ENCODE measurements at places on chromosomes 13 and 19.

DNA sequence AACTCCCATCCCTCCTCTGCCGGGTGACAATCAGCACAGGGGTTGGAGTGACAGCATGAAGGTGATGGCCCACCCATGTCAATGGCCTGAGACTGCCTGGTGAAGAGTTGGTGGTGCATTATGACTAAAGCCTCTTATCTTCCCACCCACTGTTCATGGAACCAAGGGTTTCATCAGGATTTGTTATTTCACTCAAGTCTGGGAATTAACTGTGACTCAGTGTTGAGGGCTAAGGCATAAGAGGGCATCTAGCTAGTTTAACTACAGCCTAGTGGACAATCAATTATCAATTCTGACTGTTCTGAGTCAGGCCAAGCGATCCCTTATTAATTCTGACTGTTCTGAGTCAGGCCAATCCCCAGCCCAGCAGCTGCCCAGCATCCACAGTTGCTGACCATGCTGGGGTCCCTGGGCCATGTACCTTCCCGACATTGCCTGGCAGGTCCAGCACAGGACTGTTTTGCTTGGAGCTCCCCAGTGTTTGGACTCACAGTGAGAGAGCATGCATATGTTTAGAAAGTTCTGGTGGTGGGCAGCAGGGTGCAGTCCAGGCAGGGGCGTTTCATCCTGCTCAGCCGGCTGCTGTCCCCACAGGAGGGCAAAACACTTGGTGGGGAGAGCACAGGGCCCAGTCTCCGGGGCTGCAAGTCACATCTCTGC is 65.5 kb downstream of the RASL11A start:
- DNase-seq = no peak

GRCh38 chr19:18660939-18661670 is 22.4 kb upstream of the CRTC1 start:
- no peak for DNase-seq

DNA sequence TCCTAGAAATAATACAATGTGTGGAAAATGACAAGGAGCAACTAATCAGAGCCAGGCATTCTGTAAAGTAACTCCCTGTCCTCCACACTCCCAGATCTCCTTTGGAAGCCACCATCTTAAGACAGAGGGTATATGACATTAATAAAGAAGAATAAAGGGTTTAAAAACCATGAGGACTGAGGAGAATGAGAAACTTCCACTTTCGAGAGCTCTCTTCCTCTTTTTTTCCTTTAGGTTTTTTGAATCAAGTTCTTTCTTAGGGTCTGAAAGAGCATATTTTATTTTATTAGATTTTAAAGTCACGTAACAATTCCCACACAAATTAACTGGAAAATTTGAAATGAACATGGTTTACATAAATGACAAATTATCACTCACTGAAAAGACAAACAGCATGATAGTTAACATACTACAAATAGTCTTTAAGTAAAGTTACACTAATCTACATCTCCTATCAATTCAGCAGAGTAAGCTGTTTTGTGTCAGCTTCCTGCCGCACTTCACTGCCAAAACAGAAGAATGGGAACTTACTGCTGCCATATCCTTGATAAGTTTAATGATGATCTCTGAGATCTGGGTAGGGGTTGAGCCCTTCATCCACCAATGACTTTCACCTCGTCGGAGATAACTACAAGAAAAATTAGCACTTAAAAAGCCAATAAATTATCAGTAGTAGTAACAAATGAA is 38.6 kb upstream of the FBXL3 start:
- DNase-seq = no peak

- DNase-seq = no peak
These were observed 13.2 kb upstream of the ZNF492 start for GRCh38 chr19:22620912-22621311.

DNA sequence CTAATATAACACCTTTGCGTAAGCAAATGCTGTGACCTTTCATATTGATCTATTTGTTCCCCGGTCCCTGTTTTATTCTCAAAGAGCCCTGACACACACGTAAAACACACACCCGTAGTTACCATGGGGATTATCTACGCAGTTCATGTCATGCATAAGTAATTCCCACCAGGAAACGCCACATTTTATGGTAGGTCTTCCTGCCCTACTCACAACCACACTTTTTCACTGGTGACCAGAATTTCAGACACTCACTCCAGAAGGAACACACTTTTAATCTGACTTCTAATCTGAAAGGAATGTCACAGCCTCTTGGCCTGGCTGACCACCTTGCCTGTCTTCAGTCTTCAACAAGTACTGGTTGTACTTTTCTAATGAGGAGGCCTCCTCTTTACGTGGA is 46.8 kb downstream of the SLC7A1 start:
- no peak for DNase-seq

DNA sequence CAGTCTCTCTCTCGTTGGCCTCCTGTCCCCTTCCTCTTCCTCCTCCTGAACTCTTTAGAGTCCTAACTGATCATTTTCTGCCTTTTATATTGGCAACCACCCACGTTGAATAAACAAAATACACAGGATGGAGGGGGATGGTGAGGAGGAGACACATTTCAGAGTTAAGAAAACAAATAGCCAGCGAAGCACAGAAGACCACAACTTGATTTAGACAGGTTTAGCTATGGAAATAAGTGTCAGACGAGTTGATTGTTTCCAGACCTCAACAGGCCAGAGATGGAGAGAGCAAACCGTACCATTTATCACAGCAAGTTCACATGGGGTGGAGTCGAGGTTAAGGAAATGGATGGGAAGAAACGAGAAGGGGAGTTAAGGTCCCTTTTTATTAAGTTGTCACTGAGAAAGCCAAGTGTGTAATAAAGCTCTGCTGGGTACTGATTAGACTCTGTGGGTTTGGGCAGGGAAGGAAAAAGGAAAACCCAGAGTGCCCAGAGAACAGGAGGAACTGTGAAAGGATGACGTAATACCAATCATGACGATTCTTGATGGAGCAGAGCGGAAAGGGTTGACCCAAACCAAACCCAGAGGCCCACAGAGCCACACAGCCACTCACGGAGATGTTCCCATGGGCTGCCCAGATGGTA is 11.1 kb upstream of the SERP2 start:
- DNase-seq = no peak

GRCh38 chr13:43596006-43596405 is 190.8 kb downstream of the ENOX1 start:
- DNase-seq = no peak

DNA sequence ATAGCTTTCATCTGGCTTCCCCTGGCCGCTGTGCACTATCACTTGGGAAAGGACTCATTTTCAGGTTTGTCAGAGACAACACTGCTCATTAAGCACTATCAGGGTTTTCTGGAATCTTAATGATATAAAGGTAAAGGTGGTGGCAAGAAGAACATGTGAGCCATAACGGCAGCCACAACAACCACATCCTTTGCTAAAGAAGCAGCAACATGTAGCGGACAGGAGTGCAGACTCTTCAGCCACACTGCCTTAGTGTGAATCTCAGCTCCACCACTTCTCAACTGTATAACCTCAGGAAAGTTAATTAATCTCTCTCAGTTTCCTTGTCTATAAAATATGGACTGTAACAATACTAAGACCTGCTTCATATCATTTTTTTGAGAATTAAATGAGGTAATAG is 24.1 kb upstream of the MIR17HG start:
- DNase-seq = peak; percentile 13

DNA sequence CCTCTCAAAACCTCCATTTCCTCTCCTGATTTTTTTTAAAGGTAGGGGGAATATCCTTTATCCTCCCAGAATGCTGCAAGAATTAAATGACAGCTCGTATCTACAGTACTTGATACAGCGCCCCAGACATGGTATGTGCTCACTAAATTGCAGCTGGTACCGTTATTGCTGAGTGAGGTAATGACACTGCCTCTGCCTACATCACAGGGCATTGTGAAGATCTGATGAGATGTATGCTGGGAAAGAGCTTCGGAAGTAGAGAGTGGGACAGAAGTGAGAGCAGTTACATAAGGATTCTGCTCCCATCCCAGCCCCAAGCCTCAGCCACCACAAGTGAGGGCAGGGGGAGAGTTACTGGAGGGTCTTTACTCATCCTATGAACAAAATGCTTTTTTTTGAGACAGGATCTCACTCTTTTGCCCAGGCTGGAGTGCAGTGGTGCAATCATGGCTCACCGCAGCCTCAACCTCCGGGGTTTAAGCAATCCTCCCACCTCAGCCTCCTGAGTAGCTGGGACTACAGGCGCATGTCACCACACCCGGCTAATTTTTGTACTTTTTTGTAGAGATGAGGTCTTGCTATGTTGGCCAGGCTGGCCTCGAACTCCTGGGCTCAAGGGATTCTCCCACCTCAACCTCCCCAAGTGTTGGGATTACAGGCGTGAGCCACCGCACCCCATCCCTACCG is 1.7 kb upstream of the FKRP start:
- no peak for DNase-seq

GRCh38 chr19:53183146-53183764 is 9.9 kb downstream of the ZNF665 start:
- no peak for DNase-seq

DNA sequence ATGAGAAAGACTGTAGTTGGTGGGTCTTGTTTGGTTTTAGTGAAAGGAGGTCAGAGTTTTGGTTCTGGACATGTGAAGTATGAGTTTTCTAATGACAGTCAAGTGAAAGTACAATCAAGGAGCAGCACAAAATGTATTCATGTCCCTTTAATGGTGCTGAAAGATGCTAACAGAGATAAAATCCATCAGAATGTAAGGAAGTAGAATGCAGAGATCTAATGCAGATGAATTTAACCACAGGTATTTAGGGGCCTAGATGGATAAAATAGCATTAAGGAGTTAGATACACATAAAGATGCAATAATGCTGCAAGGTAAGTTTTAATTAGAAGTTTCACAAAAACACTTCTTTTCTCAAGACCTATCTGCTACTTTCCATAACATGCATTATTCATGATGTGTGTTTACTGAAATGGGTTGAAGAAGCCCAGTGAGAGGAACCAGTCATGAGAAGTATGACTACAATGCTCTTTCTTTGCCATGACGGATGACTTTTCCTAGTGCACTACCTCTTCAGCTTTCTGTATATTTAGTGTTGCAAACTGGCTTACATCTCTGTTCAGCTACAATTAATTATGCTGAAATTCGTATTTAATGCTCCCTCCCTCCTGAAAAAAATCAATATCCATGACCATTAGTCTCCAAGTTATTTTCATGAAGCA is 222.9 kb upstream of the HTR2A start:
- no peak for DNase-seq

- DNase-seq = no peak
These were observed 1899.5 kb downstream of the OLFM4 start for GRCh38 chr13:54928071-54928470.

DNA sequence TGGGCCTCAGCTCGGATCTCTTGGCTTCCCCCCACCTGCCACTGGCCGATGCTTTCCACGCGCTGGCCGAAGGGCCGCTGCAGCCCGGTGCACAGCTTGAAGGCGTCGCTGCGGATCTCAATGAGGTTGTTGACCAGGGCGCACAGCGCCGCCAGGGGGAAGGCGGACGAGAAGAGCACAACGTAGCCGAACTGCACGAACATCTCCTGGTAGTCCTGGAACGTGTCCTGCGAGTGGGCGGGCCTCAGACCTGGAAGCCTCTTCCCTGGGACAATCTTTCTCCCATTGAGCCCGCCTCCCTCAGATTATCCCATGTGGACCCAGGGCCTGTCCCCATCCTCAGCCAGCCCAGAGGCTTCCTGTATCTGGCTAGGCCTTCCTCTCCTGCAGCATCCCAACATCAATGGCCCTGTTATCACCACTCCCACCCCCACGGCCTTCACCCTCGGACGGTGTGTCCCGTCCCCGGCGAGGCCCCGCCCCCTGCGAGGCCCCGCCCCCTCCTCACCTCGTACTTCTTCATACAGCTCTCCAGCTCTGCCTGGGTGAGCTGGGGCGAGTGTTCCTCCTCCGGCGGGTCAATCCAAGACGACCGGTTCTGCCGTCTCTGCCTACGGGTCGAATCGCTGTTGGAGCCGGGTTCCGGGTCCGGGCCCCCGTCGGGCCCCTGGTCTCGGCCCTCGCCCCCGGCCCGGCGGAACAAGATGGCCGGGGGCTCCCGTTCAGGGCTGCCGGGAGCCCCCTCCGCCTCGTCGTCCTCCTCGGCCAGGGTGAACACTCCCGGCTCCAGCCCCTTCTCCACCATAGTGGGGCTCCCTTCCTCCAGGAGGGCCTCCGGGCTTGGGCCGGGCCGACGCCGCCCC is 6.8 kb downstream of the ANO8 start:
- DNase-seq = peak; percentile 82

DNA sequence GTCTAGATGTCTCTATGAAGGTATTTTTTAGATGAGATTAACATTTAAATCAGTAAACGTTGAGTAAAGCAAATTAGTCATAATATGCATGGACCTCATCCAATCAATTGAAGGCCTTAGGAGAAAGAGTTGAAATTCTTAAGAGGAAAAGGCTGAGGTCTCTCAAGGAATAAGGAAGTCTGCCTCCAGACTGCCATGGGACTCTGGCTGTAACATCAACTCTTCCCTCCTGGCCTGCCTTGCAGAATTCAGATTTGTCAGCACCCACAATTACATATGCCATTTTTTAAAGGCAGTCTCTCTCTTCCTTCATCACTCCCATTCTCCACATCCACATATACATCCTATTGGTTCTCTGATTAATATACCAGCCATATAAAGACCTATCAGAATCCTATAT is 28.8 kb upstream of the INTS6 start:
- DNase-seq = no peak

DNA sequence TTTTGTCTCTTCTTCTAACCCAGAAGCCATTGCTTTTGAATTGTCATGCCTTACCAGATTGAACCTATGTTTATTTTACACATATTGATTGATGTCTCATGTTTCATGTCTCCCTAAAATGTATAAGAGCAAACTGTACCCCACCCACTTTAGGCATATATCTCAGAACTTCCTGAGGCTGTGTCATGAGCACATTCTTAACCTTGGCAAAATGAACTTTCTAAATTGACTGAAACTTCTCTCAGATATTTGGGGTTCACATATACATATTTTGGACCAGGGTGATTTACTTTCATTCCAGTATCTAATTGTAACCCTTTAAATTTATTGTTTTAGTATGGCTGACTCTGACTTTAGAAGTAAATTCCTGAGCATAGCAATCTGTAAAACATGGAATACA is 723.9 kb upstream of the PCDH20 start:
- DNase-seq = no peak

DNA sequence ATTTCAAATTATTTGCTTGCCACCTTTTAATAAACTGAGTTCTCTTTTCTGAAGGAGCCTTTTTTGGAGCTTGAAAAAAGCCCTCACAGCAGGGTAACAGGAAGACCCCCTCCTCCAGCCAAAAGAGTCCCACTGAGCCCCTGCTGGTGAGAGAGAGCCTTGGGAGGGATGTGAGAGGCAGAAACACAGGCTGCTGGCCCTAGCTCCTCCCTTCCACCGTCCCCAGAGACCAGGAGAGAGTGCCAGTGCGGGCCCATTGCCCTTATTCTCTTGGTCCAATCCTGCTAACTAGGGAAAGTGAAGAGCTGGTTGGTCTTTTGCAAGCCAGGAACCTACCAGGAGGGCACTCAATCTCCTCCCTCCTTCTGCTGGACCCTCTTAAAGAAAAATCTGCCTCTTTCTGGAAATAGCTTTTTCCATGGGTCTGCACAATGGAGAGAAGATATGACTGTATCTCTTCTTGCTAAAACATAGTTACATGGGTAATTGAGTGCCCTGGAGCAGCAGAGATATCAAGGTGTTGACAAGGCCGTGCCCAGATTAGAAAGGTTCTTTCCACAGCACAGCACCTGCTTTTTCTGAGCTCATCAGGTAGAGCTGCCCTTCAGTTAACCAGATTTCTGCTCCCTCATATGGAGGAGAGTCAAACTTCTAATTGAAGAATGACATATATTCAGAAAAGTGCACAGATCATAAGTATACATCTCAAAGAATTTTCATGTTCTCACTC is 113.9 kb downstream of the LRCH1 start:
- DNase-seq = no peak

GRCh38 chr13:59103004-59103768 is 1060.5 kb downstream of the DIAPH3 start:
- no peak for DNase-seq

- DNase-seq = no peak
These were observed 525.9 kb downstream of the GPC6 start for GRCh38 chr13:93752541-93752940.

Data from CD4-positive, alpha-beta T cell treated with Interleukin-6 for 4 hours (primary cell).